ENCODE measurements at places on chromosomes 5 and 9.

GRCh38 chr5:55620766-55621160, 86.0 kb upstream of the PLPP1 start:
- no peak for DNase-seq

DNA sequence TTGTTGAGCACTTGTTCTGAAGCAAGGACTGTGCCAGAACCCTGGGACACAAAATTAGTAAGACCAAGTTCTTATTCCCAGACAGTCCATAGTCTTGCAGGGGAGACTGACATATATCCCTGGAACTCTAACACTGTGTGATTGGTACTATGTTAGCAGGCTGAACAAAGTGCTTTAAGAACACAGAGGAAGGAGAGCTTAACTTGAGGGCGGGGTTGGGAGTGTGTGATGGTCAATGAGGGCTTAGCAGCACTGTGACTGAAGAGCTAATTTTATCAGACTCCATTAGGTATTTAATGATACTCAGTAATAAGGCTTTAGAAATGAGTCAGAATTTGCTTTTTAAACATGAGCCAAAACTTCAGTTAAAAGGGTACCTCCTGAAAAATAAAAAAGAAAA, 14.9 kb upstream of the SPATA24 start:
- no peak for DNase-seq

- no peak for DNase-seq
Measured at GRCh38 chr9:38408719-38409118, 15.5 kb downstream of the IGFBPL1 start.

DNA sequence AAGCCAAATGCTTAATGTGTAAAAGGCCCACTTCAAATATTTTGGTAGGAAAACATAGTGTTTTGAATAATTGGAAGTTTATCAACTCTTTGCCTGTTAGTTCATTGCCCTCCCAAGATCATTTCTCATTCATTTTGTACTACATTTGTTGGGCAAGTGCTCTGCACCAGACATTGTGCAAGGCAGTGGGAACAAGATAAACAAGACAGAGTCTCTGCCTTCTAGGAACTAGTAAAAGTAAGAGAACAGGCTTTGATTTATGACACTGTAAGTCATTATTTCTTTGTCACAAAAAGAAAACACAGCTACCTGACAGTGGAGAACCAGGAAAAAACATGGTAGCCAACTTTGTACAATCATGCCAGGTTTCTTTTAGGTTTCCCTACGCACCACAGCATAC, 63.7 kb upstream of the PAM start:
- DNase-seq = no peak

DNA sequence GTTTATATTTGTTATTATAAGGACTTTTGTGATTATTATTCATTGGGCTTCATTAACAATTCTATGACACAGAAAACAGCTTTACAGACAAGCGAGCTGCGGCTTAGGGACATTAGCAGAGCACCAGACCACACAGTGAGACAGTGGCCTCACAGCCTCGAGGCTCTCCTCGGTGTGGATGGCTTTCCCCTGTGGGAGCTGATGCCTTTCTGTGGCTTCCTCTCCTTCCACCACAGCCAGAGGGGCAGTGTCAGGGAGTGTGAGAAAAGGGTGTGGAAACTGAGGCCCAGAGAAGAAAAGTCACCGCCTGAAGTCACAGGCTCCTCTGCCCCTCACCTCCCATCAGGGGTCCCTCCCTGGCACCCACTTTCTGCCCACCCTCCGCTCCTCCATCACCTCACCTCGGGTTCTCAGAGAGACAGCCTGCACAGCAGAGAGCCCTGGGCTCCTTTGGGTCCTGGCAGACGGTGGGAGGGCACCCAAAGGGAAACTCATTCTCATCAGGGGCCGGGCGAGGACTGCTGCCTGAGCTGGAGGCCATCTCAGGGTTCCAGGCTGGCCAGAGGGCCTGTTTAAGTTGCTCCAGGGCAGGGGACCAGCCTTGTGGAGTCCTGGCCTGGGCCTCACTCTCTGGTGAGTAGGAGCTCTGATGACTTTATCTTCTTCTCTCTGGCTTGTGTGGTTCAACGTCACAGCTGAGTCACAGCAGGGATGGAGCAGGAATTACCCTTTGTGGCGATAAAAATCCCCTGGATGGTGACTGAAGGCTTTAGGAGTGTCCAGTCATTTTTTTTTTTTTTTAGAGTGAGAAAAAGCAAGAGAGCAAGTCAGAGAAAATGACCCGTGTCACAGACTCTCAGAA, 830 bp downstream of the TRAF1 start:
- DNase-seq = peak; percentile 31

DNA sequence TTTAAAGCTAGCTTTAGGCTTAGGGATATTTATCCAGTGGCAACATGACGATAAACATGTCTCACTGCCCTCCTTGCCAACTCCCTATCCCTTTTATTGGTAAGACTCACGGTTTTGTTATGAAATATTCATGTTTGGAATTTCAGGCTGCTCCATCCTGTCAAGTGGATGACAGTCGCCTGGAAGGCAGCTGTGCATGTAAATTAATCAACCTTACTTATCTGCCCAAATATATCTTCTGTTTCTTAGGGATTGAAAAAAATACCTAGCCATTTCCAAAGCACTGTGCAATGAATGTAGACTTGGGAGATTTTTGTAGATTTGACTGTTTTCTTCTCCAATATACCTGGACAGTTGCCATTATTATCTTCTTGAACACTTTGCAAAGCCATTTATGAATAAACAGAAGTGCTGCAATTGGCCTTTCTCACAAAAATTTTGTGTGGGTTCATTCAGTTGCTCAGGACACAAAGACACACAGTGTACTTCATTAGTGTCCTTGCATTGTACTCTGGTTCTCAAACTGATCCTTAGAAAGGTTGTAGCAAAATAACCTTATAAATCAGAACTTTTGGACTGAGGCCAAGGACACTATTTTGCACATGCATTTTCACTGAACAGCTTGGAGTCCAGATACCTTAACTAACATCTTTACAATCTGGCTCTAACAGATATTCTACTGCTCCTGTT, 889.4 kb upstream of the SEMA6A start:
- no peak for DNase-seq

- DNase-seq = no peak
Measured at GRCh38 chr9:81558091-81558830, 131.1 kb downstream of the TLE1 start.

- no peak for DNase-seq
Measured at GRCh38 chr9:794386-794785, 47.1 kb upstream of the DMRT1 start.

DNA sequence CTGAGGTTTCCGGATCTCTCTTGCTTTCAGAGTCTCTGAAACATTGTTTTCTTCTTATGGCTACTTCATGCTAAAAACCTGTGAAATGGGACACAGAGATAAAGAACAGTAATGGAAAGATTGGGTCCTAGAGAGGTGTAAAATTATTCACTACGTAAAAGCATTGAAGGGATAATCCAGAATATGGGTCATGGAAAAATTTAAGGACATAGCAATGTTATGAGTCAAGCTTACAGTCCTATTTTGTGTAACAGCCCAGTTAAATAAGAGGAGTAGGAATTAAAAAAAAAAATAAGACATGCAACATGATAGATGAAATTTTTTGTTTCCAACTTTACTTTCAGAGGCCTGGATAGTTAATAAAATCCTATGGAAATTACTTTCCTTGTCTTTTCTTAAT, 61.9 kb upstream of the ELL2 start:
- no peak for DNase-seq

- DNase-seq = no peak
Measured at GRCh38 chr5:136000147-136000546, 28.6 kb upstream of the TGFBI start.

DNA sequence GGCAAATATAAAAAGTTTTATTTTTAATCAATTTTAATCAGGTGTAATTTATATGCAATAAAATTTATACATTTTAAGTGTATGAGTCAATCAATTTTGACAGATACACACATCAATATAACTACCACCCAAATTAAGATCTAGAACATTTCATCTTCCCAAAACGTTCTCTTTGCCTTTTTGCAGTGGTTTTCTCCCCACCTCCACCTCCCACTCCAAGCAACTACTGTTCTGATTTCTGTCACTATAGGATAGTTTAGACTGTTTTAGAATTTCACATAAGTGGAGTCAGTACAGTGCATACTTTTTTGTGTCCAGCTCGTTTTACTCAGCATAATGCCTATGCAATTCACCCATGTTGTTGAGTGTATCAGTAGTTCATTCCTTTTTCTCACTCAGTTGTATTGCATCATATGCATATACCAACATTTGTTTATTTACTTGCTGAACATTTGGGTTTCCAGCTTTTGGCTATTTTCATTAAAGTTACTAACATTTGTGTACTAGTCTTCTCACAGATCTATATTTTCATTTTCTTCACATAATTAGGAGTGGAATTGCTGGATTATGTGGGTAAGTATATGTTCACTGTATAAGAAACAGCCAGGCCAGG, 52.2 kb upstream of the DHFR start:
- no peak for DNase-seq

DNA sequence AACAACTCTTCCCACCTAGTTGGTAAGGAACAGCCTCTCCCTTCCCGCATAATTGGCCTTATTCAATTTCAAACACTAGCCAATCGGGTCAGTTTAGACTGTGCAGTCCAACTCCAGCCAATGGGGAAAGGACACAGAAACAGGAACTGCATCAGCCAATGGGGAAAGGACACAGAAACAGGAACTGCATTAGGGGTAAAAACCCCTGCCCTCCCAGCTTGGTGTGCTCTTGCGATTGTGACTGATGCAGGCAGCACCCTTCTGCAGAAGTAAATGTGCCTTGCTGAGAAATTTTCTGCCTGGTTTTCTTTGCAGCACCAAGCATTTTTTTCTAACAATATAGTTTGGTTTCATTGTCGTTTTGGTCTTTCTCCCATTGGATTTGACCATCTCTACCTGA, 8.5 kb upstream of the GLT6D1 start:
- DNase-seq = no peak

- DNase-seq = peak; percentile 63
Measured at GRCh38 chr9:134163371-134164196, 780 bp downstream of the RNU6ATAC start.

- no peak for DNase-seq
Measured at GRCh38 chr5:52859628-52860027, 71.9 kb downstream of the ITGA1 start.

- no peak for DNase-seq
Measured at GRCh38 chr5:141657937-141658545, 6.8 kb upstream of the FCHSD1 start.

DNA sequence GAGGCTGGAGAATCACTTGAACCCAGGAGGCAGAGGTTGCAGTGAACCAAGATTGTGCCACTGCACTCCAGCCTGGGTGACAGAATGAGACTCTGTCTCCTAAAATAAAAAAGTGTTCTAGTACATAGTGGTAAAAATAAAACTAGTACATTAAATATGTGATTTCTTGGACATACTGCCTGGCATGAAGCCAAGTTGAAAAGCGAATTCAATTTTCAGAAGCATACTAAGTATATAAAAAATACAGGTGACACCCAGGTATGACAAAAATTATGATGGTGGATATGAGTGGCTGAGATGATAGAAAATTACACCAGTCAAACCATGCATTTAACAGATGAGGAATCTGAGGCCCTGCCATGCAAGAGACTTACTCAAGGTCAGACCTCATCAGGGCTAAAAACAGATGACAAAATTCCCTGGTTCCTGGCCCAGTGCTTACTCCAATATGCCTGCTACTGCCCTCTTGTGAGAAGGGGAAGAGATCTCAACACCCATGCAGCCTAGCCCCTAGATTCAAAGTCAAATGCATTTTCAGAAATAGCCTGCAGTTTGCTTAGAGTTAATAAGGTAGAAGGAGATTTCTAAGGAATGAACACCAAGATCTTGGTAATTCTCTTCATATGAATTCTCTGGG, 46.6 kb upstream of the GNPDA1 start:
- peak; percentile 4 for DNase-seq

GRCh38 chr5:176948458-176948857, 49.3 kb upstream of the HK3 start:
- DNase-seq = no peak

GRCh38 chr9:1938675-1939170, 76.4 kb upstream of the SMARCA2 start:
- no peak for DNase-seq

DNA sequence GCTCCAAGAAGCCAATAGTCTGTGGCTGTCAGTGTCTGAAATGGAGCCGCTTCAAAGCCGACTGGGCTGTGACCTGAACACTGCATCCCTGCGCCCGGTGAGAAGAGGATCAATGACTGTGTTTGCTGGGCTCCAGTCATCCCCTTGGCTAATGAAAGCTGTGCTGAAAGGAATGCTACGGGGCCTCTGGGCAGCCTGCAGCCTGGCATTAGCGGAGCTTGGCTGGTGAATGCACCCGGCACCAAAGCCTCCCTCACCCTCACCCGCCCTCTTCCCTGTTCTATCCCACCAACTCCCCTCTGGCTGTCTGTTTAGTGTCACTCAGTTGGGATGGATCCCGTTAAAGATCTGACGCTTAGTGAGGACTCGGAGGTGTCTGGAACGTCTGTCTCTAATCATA, 355.3 kb downstream of the BNC2 start:
- DNase-seq = no peak

- DNase-seq = peak; percentile 18
Measured at GRCh38 chr5:141003791-141004611, 37.7 kb downstream of the PCDHAC2 start.

Data from OCI-M1 (cell line).